ENCODE measurements at places on chromosomes 13 and 19.

GRCh38 chr13:23212671-23213070, 31.9 kb downstream of the SGCG start:
- DNase-seq, result no peak

DNA sequence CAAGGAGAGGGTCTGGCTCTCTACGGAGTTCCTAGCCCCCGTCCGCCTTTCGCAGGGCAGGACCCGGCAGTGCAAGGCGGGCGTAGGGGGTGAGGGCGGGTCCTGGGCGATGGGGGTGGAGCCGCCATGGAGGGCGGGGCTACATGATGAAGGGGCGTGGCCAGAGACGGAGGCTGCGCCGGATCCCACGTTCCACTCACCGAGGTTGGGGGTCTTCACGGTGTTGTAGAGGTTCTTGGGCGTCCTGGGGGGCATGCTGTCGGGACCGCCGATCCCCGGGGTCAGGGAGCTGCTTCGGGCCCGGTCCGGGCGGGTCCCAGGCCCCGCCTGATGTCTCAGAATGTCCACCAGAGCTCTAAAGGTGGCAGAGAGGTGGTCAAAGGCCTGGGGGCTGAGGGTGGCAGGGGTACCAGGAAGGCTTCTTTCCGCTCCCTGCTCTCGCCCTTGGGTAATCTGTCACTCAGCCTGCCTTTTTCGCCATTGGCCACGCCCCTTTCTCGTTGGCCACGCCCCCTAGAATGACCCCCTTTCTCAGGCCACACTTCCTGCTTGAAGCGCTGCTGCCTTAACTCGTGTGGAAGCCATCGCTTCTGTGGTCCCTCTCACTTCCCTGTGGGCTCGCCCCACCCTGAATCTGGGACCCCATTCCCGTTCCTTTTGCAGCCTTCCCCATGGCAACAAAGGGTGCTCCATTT, 2.5 kb downstream of the SHISA7 start:
- peak; percentile 79 for DNase-seq

DNA sequence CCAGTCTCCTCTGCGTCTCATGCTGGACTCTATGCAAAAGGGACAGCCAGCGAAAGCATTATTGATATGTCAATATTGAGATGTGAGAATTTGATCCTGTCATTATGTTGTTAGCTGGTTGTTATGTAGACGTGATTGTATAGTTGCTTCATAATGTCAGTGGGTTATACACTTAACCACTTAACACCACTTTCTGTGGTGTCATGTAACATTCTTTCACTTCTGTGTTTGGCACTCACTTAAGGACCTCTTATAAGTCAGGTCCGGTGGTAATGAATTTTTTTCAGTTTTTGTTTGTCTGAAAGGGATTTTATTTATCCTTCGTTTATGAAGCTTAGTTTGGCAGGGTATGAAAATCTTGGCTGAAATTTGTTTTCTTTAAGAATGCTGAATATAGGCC, 7.1 kb upstream of the SIGLEC7 start:
- no peak for DNase-seq

DNA sequence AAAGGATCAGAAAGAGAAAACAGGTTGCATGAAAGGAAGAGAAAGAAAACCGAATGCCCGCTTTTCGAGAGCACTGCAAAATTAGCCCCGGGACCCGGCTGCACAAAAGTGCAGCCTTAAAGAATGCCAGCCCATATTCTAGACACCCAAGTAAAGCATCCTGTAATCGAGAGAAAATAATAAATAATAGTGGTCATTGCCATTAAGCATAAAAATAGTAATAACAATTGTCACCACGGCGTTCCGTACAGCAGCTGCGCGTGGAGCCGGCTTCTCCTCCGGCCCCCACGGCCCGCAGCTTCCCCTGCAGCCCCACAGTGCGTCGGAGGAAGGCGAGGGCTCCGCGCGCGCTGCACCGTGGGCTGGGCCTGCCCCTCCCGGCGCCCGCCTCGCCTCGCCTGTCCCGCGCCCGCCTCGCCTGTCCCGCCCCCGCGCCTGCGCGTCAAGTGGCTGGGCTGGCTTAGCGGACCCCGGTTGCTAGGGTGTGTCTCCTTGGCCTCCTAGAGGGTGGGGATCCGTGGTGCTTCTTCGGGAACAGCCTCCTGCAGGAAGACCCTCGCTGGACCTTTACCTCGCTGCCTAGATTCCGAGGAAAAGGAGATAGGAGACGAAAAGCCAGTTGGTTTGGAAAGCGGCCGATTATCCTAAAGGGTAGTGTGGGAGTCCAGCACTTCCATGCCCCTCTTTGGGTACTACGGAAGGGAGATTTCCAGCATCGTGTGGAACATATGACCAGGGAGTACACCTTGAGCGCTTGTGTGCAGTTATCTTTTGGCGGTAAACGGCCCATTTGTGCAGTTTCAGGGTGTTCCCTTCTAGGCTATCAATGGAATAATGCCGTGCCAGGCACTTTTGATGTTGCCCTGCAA, at the start of gene LRRC63:
Gene LRRC63, plus strand, starts transcription at position 446 of the 869 bp plus-strand sequence. CDS start 1,107 bp downstream, outside the sequence.
- DNase-seq, result peak; percentile 85

- no peak for DNase-seq
Measured at GRCh38 chr13:99819967-99820366, 151.6 kb downstream of the ZIC5 start.

- no peak for DNase-seq
Measured at GRCh38 chr13:81395368-81395767, 1054.4 kb upstream of the SPRY2 start.

DNA sequence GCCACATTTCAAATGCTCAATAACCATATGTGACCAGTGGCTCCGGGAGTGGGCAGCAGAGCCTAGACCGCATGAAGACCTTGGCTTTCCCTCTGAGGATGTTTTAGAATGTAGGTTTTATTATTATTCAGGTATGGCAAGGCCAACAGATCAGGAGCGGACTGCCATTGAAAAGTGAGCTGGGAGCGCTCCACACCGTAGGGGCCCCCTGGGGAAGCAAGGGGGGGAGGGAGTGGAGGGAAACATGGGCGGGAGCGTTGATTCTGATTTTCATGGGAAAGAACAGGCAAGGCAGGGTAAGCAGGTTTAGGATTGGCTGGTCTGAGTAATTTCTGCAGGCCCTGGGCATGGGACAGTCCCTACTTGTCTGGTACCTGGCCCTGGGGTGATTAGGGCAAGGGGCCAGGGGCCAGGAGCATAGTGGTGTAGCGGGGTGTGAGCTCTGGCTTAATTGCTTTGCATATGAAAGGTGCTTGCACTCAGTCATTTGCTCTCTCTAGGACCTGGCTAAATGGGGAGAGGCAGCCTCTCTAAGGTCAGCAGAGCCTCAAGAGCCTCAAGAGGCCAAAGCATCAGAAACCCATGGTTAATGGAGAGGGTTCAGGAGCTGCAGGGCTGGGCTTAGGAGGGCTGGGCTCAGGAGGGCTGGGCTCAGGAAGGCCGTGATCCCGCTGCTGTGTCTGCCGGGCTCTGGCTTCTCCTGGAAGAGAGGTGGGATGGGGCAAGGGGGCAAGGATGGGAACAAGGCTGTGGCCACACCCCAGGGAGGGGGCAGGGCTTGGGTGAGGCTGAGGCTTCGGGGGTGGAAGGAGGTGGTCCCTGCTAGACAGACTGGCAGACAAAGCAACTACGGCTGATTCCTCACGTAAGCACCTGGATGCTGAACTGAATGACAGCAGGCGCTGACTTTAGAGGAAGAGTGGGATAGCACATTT, 82.0 kb upstream of the WASF3 start:
- no peak for DNase-seq

- no peak for DNase-seq
Measured at GRCh38 chr19:52094526-52095130, 937 bp downstream of the ZNF841 start.

DNA sequence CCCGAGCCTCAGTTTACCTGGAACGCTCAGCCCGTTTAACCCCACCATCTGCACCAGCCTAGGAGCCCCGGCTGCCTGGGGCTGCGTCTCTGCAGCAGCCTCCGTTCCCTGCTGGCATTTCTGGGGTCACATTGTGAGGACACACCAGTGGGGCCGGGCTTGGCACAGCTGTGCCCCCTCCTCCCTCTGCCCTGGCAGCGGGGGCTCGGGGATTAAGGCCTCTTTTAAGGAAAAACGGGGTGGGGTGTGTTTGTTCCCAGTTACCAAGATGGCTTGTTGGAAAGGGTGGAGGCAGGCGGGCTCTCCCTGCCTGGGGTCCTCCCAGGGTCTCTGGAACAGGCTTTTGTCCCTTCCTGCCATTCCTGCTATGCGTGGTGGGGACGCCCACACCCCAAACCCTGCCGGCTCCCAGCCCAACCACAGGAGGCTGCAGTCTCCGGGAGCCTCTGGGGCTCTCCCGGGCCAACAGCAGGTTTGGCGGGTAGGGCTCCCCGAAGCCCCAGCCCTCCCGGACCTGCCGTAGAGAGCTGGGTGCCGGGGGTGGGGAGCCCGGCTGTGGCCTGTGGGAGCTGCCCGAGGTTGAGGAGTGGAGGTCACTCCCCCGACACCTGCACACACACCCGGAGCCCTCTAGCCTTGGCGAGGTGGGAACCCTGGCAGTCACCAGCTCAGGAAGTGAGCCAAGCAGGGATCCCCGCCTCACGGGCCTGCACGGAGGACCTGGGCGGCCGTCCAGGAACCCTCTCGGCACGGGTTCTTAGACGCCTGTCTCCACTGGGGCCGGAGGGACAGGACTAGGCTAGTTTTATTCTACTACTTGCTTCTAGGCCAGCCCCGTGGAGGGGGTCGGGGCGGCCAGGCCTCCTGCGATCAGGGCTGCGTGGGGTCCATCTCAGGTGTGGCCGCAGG, 36.9 kb downstream of the GADD45B start:
- DNase-seq, result no peak

GRCh38 chr13:96946709-96947311, 47.5 kb downstream of the OXGR1 start:
- no peak for DNase-seq

DNA sequence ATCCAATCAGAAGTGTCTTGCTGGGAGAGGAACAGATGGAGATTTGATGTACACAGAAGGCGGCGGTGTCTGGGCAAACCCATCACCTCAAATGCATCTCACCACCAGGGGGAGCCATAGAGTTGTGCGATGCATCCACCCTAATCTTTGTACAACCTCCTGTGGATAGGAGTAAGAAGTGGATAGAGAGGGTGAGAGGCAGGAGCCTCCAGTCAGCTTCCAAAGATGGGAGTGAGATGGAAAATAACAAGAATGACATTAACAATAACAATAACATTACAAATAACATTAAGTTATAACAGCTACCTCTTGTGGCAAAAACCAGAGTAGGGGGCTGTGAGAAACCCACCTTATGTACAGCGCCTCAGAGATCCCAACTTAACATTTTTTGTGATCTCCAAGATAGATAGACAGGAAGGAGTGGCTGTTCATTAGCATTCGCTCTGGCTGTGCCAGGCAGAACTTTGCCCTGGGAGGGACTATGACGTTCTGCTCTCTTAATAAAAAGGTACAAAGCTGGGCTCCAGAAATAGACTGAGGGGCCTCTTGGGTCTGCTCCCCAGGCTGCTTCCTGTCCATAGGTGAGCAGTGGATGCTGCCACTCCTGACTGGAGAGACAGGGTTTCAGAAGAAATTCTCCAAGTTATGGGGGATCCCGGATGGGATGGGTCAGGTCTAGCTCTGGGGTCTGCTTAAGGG, 5.2 kb upstream of the CEACAM18 start:
- DNase-seq, result peak; percentile 79

DNA sequence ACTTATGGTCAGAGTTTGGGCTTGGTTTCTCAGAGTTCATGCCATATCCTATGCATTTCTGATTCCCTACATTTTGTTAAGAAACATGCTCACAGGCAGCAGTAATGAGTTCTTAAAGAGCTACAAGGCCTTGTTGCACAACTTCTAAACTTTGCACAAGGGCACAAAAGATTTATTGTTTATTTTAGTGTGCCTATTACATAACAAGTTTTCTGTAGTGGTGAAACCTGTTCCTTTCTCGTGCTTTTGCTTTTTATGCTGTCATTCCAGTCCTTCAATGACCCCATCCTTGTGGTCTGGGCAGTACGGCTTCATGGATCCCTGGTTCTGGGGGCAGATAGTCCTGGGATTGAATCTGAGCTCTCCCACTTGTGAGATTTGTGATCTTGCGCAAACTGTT, 17.8 kb downstream of the ZNF507 start:
- DNase-seq, result no peak

DNA sequence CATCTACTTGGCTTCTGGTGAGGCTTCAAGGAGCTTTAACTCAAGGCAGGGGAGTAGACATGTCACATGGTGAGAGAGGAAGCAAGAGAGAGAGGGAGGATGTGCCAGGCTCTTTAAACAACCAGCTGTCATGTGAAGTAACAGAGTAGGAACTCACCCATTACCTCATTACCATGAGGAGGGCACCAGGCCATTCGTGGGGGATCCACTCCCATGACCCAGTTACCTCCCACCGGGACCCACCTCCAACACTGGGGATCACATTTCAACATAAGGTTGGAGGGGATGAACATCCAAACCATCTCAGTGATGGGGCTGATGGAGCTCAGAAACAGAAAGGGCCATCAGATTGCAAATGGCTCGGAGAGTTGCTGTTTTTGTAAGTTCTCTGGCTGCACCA, 12.9 kb downstream of the VSTM2B start:
- DNase-seq, result no peak

GRCh38 chr19:29483944-29484581, 41.7 kb upstream of the VSTM2B start:
- no peak for DNase-seq

DNA sequence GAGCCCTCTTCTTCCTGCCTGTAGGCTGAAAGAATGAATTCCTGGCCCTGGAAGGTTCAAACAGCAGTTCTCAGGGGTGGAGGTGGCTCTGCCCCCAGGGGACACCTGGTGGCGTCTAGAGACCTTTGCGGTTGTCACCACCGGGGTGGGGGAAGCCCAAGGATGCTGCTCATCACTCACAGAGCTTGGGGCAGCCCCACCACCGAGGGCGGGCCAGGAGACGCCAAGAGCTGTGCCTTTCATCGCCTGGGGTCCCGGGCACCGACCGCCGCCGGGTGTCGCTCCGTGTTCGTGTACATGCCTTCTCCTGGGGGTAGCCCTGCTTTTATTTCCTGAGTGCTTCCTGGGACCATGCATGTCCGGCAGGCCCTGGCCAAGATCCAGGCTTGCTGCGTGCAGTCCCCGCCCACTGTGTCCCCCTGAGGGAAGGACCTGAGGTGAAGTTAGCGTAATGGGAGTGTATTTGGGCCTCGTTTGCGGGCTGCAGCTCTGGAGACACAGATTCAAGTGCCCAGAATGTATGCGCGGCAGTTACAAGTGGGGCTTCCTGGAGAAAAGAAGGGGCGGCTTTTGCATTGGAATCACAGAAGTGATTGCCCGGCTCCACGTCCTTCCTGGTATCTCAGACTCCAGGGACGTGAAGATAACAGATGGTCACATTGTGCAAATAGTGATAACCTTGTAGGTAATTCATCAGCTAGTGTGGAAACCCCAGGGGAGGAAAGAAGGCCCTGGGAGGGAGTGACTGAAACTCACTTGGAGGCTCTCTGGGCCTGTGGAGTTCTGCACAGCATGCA, 7.8 kb downstream of the DOT1L start:
- DNase-seq, result peak; percentile 89

Data from GM20000 (cell line).